ENCODE measurements at places on chromosomes 3 and 15.

DNA sequence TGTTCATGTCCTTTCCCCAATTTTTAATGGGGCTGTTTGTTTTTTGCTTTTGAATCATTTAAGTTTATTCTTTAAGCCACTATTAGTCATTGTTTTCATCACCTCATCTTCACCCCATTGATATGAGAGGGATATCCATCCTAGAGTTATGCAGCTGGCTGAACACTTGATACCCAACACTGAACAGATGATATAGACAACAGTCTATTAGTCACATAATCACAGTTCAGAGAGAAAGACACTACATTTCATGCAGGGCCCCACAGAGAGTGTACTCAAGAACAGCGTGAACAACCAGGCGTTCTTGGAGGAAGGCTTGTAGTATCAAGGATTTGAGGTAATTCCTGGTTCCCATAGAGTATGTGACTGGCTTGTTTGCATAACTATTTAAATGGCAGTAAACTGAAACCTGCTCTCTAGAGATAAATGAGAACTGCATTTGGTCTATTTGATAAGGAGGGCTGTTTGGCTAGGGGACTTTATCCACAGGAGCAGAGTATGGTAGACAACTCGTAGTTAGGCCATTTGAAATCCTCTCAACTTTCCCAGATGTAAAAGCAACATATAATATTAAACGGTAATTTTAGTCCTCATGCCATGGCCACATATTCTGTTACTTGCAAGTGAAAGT is 618.7 kb downstream of the SI start:
- no peak for DNase-seq

GRCh38 chr3:16048435-16049318 is 125.8 kb upstream of the GALNT15 start:
- no peak for DNase-seq

DNA sequence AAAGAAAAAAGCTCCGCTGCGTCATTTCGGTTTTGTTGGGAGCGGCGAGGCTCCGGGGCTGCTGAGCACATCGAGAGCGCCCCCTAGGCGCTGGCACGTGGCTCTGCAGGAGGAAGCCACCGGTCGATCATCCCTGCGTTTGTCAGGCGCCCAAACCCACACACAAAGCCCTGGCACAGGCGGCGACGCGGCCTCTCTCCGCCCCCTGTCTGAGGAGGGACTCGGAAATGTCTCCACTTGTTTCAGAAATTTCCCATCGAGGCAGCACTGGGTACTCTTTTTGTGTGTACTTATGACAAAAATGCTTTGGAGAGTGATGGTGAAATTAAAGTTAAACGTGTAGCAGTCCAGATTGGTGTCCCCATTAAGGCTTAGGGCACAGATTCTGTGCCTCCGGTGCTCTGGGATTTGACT is 407.3 kb upstream of the ONECUT1 start:
- no peak for DNase-seq

DNA sequence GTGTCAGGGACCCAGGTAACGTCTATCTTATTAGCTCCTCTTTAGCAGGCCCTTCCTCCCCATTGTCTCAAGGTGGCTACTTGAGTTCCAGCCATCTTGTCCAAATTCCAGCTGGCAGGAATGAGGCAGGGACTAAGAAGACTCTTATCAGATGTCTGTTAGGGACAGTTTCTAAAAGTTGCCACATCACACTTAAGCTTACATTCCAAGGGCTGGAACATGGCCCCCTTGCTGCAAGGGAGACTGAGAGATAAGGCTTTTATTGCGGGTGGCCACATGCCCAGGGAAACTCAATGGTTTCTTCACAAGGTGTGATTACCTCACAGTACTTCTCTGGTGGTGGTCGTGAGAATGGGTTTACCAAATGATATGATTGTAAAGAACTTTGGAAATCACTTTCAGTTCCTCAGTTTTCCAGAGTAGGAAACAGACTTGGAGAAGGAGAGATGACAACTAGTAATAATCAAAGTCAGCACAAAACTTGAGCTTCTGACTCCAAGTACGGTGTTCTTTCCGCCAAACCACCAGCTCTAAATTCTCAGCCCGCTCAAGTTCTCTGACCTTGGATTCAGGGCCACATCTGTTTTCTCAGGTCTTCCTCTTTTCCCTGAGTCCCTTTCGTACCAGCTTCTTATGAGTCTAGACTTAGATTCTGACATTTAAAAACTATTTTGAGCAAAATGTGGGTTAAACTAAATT is 14.2 kb downstream of the PDIA5 start:
- DNase-seq, result no peak

GRCh38 chr15:35055416-35056105 is 29.5 kb downstream of the NANOGP8 start:
- DNase-seq, result no peak

- no peak for DNase-seq
Observed at GRCh38 chr3:153192327-153192726, 30.3 kb downstream of the RAP2B start.

- DNase-seq, result no peak
Observed at GRCh38 chr3:161354554-161354953, 16.8 kb downstream of the SPTSSB start.

DNA sequence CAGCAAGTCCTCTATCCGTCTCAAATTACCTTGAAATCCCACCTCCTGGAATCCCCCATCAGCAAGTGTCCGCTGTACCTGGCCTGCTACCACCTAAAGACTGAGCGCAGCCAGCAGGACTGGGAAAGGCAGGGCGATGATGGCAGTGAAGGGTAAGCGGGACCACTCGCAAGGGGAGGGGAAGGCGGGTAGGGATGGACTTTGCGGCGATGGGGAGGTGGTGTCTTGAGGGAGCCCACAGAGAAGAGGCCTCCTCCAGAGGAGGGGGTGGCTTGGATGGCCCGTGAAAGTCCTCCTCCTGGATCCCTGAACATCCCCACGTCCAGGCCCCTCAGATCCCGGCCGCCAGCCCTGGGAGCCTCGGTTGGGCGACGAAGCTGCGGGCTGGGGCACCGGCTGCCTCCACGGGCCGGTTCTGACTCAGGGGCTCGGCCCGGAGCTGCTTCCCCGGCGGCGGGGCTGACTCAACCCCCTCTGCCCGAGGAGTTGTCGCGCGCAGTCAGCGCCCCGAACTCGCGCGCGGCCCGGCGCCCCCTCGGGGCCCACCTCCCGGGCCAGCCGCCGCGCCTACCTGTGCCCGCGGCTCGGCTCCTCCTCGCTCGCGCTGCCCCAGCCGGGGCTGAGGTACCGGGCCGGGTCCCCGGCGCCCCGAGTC is 512 bp downstream of the LARP6 start:
- no peak for DNase-seq

DNA sequence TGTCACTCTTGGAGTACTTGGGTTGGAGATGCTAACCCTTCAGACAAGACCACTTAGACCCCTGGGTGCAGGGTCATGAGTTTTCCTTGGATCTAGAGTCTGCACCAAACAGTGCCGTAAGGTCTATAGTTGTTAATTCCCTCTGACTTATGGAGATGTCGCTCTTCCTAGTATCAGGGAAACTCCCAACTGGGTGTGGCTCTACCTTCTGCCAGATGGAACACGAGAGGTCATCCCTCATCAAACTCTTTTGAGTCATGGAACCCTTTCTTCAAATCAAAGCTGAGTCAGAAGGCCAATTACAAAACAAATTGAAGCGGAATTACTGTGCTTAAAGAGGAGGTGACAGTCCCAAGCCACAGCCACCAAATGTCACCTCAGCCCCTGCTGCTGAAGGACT is 514.9 kb upstream of the PROK2 start:
- DNase-seq, result no peak

DNA sequence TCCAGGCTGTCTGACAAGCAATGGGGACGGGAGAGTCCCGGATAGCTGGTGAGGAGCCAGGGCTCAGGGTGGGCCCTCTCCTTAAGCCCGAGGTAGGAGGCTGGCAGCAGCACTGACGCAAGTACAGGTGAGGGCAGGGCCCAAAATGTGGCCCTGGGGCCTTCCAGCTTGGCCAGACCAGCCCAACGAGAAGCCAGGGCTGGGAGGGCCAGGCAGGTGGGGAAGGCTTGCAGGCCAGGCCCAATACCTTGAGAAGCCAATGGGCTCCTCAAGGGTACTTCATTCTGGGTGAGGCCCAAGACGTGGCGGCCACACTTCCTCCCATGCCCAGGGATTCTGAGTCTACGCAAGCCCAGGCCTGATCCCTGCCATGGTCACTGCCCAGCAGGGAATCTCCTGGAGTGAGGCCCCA is 37.2 kb downstream of the AMOTL2 start:
- no peak for DNase-seq

- no peak for DNase-seq
Observed at GRCh38 chr15:68620721-68621527, 42.1 kb downstream of the CORO2B start.

DNA sequence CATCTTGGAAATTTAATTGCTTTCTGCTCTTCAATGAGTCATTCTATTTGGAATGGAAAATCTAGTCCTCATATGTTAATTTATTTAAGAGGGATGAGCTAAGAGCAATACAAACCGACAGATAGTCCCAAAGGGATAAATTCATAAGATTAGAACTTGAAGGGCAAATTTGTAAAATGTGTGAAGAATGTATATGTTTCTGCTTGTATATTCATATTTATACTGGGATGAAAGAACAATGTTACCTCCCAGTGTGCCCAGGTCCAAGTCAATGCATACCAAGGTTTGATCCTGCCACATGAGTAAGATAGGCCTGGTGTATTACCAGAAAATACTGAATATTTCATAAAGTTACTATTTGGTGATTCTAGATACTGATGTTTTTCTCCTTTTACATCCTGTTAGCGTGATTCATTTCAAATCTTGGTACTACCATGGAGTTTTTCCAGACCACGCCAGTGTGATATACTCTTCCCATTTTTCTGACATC is 255.6 kb upstream of the SEMA6D start:
- DNase-seq, result no peak

- no peak for DNase-seq
Observed at GRCh38 chr15:43383070-43383469, 12.2 kb downstream of the TUBGCP4 start.

GRCh38 chr15:63990454-63990853 is 55.8 kb downstream of the DAPK2 start:
- no peak for DNase-seq

DNA sequence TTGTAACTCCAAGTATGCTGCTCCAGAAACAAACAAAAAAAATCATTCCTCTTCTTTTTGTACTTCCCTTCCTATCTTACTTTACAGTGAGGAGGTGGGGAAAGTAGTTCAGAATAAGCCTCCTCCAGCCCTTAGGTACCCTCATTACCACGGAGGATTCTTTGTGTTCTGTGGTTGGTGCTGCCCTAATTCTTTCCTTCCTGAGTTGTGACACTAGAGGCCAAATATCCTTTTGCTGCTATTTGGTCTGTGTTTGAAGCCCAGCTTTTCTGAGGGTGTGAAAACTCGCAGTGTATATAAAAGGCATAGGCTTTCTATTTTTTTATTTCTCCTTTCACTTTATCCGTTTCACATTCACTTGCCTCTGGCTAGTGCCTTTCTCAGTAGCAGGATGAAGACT is 98.2 kb downstream of the HHLA2 start:
- no peak for DNase-seq

GRCh38 chr15:90087454-90088154 is 14.7 kb downstream of the IDH2 start:
- no peak for DNase-seq

DNA sequence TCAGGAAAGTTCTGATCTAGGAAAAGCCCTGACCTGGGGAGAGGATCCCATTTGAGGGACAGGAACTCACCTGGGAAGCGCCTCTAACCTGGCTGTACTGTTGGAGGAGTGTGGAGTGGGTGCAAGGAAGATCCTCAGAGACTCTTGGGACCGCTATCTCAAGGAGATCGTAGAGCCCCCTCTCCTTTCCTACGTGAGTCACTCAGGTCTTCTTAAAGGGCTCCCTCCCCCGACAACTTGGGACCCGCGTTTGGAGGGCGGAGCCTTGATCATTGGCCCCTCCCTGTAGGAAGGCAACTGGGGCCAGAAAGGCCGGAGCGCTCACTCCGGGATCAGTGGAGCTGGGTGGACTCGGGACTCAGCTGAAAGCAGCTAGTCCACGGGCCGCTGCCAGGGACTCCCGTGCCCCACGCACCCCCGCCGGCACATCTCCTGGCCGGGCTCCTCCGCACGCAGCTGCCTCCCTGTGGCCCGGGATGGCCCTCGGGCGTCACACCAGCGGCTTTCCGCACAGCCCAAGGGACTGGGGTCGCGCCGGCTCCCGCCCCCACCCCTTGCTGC is 520 bp downstream of the SLC26A6 start:
- no peak for DNase-seq

GRCh38 chr3:49333091-49333490 is 6.8 kb downstream of the USP4 start:
- no peak for DNase-seq

GRCh38 chr3:46218196-46218709 is 10.1 kb upstream of the CCR1 start:
- DNase-seq, result no peak

DNA sequence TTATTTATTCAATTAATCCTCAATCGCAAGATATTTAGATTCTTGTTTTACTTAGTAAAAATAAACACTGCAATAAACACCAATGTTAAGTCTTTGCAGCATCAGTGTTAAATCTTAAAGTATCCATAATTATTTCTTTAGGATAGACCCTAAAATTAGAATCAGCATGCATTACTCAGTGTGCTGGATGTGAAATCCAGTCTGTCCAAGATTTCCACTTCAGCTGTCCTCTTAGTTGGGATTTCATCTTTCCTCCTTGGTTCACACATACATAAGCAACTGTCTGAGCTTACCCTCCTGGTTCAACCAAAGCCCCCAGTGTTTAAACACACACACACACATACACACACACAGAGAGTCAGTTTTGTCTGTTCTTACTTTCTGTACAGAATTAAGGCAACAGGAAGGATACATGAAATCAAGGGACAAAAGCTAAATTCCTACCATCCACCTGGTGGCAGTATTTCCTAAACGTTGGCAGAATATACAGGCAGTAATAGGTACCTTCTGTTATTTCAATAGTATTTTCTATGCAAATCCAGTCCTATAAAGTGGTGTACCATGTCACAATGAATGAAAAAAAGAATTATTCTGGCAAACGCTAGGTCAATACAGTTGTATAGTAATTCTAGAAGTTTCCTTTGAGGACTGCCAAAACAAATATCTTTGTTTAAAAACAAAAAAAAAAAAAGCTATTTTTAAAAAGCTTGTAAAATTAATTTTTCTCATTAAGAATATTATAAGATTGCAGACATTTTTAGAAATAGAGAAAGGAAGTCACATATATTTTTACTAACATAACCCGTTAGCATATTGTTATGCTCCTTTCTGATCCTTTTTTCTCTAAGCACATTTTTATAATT is 27.3 kb upstream of the DMXL2 start:
- no peak for DNase-seq

DNA sequence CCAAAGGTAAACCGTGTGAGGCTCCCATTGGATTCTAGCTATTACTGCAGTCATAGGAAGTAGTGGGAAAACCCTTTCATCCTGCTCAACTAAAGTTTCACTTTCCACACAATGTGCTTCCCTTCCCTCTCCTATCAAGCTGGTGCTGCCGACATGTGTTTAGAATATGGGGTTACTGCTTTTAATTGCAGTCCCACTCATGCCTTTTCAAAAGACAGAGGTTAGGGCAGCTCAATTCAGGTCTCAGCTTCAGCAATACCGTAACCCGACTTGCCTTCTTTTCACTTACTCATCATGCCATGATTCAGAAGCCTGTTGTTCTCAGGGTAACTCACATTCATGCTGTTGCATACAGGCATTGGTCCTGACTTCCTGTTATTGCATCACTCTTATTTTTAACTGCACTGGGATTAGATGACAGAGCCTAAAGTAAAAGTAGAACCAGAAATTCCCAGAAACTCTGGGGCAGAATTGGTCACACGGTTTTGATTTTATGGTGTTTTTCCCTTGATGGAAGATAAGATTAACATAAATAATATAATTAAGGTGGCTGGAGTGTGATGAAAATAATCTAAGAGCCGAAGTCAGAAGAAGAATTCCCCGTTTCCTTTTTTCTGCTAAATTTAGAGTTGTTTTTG is 45.7 kb downstream of the C2CD4B start:
- DNase-seq, result no peak

Data from cortex of kidney (tissue), 1 donor.